Astrocyte of the hippocampus (primary cell): ENCODE measurements at places on chromosomes 12 and 14.

DNA sequence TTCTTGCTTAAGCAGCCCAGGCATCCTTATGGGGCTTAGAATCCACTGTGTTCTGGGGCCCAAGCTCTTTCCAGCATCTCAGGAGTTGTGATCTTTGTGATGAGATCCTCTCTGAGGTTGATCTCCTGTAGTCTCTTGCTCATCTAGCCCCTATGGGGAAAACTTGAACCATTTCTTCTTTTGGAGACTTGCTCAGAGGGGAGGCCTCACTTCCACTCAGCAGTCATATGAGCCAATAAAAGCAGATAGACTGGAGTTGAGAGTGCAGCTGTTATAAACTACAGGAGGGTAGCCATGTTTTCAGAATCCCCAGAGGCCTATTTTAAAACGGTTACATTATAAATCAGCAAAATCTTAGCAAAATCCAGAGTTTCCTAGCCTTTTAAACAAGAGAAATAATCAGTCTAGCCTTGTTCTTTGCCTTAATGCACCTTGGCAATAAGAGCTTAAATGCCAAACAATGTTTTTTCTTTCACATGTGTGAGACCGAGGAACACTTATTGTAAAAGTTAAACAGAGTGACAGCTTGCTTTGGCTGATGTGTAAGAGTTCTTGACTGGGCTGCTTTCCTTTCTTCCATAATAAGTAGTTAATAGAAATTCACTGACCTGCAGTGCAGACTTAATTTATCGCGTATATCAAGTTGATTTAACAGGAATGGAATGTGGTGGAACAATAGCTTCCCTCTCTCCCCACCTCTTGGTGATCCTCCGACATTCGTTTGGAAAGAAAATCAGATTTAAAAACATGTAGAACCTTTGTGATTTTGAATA lies 168.3 kb downstream of the NEDD1 start:
- peak; percentile 88 for DNase-seq

DNA sequence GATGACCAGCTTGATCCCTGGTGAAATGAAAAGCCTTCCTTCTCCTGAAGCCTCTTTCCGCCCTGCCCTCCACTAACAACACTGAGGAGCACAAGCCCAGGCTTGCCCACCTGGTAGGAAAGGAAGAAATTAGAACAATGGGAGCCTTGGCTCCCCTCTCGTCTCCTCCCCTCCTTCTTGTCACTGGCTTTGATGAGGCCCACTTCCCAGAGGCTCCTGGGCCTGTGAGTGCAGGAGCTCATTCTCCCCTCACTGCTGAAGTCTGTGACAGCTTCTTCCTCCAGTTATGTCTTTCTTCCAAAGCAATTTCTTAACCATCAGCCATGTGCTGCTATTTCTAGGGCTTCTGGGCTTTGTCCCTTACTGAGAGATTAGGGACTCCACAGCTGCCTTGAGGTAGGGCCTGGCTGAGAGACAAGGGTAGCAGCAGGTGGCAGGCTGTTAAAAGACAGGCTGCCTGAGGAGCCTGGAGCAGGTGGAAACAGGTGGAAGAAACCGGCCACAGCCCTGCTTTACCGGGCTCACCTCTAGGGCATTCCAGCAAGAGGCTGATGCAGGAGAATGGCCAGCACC lies 53.6 kb upstream of the SRSF5 start:
- DNase-seq, result peak; percentile 19

DNA sequence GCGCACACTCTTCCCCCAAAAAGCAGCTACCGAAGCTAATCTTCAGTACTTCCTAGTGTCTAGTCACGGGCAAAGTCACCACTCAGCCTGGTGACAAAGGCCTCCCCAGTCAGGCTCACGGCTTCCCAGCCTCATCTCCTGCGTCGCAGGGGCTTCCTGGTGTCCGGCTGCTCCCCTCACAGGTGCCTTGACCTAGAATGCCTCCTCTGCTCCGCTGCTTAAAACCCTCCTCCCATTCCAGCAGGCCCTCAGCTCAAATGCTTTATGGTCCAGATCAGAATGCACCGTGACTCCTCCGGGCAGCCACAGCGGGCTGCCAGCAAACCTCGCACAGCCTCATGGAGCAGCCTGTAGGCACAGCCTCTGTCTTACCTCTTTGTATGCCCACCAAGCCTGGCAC lies 53.1 kb downstream of the PRIMA1 start:
- DNase-seq, result no peak

- DNase-seq, result peak; percentile 81
Measured at GRCh38 chr14:59407246-59408010, 57.8 kb downstream of the GPR135 start.

GRCh38 chr12:28844718-28845117 lies 304.4 kb upstream of the FAR2 start:
- no peak for DNase-seq

DNA sequence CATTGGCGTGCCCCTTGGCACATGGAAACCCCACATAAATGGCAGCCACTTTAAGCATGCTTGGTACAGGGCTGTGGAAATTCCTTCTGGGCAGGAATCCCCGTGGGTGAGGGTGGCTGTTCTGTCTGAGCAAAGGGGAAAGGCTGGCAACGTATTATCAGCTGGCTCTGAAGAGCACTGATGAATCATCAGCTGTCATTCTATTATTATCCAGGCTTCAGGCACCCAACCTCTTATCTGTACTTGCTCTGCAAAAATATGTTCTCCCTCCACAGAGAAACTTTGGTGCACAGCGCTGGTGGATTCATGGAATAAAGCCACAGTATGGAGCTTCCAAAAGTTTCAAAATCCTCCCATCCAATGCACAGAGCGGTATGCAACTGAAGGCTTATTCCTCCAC lies 167.1 kb downstream of the TBX5 start:
- peak; percentile 8 for DNase-seq

GRCh38 chr14:51147183-51147582 lies 52.3 kb upstream of the TRIM9 start:
- DNase-seq, result no peak

- DNase-seq, result no peak
Measured at GRCh38 chr12:46446645-46447044, 74.1 kb upstream of the SLC38A2 start.

DNA sequence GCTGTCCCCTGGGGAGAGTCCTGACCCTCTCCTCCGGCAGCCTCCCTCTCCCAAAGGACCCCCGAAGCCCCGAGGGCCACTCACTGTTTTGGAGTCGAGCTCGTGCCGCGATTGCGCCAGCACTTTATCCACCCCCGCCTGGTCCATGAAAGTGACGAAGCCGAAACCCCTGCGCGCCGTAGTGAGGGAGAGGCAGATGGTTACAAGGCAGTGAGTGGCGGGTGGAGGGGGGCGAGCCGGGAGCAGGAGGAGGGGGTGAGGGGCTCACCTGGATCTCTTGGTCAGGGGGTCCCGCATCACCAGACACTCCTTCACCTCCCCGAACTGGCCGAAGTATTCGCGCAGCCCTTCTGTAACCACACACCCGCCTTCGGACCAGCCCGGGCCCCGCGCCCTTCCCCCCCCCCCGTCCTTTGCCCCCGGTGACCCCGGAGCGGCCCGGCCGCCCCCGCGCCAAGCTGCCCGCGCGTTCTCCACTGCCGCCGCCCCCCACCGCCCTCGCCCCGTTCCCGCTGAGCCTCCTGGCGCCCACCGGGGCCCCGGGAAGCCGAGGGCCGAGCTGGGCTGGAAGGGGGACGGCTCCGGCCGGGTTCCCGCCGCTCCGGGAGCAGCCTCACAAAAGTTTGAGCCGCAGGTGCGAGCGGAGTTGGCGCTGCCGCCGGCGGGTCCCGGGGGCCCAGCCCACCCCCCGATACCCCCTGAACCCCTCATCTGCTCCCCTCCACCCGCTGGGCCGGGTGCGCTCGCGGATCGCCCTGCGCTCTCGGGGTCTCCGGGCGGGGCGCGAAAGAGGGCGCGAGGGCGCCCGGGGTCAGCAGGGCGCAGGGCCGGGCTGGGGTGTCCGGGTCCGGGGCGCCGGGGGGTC lies 808 bp downstream of the MSI1 start:
- peak; percentile 58 for DNase-seq

GRCh38 chr12:131363841-131364495 lies 346.9 kb upstream of the SFSWAP start:
- DNase-seq, result no peak

DNA sequence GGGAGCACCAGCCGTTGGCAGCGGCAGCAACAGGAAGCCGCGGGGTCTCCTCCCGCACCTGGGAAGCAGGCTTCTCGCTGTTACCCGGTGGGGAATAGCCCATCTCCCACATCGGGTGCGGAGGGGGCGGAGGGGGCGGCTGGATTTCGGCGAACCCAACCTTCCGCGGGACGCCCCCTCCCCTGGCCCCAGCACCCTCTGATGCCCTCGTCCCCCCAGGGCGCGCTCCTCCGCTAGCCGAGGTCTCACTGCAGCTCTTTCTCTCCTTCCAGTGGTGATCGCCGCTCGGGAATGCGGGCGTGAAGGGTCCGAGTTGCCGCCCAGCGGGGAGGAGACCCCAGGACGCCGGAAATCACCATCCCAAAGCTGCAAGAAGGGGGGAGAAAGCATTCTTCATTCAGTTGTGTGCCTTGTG lies 303 bp downstream of the SAMD4A start:
- DNase-seq, result peak; percentile 69

GRCh38 chr14:50103558-50103957 lies 12.8 kb downstream of the VCPKMT start:
- no peak for DNase-seq

GRCh38 chr12:82207556-82207955 lies 150.6 kb downstream of the CCDC59 start:
- no peak for DNase-seq

GRCh38 chr12:82619644-82620043 lies 67.1 kb upstream of the TMTC2 start:
- DNase-seq, result no peak

DNA sequence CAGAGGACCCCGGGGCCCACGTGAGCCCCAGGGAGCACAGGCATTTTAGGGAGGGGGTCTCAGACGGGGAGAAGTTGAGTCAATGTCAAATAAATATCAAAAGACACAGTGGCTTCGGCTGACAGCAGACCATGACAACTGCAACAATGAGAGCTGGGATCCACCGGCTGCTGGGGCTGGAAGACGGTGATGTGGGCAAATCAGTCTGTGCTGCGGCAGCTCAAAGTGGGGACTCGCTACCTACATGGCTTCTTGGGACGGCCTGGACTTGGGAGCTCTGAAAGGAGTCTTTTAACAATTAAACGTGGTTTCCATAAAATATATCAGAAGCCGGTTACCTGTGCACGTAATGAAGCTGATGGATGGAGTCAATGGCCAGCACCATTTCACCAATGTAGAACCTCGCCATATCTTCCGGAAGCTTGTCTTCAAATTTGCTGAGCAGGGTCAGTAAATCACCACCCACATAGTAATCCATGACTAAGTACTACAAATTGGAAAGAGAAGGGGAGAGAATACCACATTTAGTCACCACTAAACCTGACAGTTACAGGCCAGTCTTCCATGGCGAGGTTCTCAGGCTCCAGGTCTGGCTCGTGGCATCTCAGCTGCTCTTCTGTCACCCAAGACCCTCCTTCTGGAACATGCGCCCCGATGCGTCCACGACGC lies 58.0 kb downstream of the CDC42BPB start:
- DNase-seq, result no peak

GRCh38 chr12:39467432-39467870 lies 24.5 kb upstream of the KIF21A start:
- DNase-seq, result peak; percentile 43

GRCh38 chr12:82807132-82807737 lies 120.5 kb downstream of the TMTC2 start:
- no peak for DNase-seq

DNA sequence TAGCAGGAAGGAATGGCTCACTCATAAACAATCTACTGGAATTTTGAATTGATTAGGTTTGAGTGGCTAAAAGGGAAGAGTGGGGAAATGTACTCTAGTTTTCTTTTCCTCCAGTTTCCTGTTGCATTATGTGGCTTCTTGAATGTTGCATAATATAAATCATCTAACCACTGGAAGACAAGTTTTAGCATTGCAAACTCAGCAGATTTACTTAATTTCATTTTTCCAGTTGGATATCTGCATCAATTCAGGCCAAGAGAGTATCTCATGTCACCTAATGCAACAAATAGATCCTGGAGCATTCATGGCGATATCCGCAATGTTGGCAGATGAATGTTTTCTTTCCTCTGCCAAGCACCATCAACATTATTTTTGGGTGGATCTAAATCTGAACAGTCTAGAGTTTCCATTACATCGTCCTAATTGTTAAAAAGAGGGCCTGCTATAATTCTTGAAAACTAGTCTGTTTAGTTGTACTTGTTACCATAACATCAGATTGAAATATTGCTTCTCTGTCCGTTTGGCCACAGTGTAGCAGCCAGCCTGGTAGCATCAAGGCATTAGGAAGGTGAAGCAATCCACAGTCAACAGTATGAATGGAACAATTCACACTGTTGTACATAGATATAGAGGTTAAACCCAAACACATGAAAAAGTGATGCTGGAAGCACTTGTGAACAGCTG lies 544.2 kb downstream of the ETNK1 start:
- DNase-seq, result no peak

DNA sequence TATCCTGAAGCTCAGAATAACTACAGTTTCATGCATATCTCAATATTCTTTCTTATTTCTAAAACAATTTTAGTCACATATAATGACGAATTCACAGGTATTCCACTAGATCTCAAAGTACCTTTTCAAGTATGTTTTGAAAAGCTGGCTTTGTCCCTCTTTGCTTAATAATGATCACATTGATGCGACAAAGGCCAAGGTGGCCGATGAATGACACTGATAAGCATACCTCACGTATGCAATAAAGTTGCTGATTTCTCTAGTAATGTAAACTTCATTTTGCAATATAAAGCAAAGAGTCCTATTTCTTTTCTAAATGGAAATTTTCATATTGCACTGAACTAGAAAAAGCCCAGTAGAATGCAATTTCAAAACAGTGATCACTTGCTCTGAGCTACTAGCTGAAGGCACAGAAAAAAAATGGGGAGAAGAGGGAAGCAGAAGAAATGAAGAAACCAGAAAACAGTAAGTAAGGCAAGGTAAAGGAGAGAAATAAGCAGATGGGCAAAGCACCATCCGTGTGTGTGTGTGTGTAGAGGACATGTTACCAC lies 29.3 kb downstream of the FGD6 start:
- DNase-seq, result no peak

DNA sequence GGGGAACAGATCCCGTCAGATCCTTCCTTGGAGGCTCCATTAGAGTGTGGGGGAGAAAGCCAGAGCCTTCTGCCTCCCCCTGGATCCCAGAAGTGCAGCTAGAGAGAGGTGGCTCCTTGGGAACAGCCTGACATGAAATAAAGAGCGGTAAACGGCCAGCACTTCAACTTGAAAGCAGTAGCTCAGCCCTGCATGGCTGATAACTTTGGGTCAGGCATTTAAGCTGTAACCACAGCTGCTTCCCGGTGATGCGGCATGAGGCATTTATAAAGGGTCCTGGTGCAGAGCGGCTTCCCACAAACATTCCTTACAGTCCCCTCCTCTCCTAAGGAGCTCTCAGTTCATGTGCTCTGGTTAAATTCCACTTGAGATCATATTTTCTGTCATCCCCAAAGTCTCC lies 960.3 kb downstream of the VRK1 start:
- peak; percentile 10 for DNase-seq

- no peak for DNase-seq
Measured at GRCh38 chr12:1820191-1820895, at the start of gene LRTM2. Gene LRTM2, plus strand, starts transcription at chr12:1820565. Its CDS starts 7,584 bp downstream, at chr12:1828149.

GRCh38 chr12:73266206-73266605 lies 994.0 kb downstream of the TRHDE start:
- DNase-seq, result no peak

- peak; percentile 72 for DNase-seq
Measured at GRCh38 chr12:40226705-40227104, 1.9 kb downstream of the LRRK2 start.
